MG63 (cell line): ENCODE measurements at places on chromosomes 3 and 15.
A peak's percentile ranks its signal among the peaks of the same experiment; 100 is the strongest.

DNA sequence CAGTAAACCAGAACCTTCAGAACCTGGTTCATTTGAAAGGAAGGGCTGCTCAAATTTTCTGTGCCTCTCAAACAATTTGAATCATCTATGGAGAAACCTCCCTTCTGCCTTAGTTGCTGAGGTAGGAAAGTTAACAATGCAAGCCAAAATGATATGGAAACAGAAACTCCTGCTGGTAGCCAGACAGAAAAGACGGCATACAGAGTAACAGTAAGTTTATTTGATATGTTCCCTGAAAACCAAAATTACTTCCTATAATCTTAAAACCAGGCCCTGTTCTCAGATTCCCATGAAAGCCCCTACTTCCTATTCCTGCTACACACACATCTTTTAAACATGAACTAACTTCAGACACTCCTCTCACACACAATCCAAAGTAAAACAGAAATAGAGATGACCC lies 86.2 kb downstream of the TBC1D5 start:
- DNase-seq = no peak

GRCh38 chr3:171110715-171111114 lies 84.2 kb upstream of the SLC2A2 start:
- no peak for DNase-seq

- no peak for DNase-seq
Measured at GRCh38 chr3:194250098-194251002, 100.8 kb downstream of the CPN2 start.

- no peak for DNase-seq
Measured at GRCh38 chr3:142645236-142645793, 49.1 kb downstream of the PLS1 start.

- no peak for DNase-seq
Measured at GRCh38 chr3:157103860-157104259, 56.1 kb downstream of the CCNL1 start.

- DNase-seq = no peak
Measured at GRCh38 chr3:152443212-152444023, 174.7 kb downstream of the MBNL1 start.

DNA sequence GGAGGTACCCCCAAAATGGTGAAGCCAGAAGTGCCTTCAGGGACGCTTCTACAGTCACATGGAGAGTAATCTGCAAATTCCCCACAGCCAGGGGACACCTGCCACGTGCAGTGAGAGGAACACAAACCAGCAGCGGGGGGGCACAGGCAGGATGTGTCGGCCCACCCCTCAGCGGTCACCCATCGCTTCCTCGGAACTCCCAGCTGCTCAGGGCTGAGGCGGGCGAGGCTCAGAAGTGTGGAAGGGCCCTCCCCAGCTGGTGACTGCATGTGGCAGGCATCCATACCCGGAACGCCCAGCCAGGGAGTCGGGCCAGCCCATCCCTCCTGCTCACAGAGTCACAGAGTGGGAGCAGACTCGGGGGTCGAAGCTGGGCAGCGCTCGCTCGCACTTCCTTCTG lies 63.7 kb downstream of the SLC12A8 start:
- peak; percentile 77 for DNase-seq

DNA sequence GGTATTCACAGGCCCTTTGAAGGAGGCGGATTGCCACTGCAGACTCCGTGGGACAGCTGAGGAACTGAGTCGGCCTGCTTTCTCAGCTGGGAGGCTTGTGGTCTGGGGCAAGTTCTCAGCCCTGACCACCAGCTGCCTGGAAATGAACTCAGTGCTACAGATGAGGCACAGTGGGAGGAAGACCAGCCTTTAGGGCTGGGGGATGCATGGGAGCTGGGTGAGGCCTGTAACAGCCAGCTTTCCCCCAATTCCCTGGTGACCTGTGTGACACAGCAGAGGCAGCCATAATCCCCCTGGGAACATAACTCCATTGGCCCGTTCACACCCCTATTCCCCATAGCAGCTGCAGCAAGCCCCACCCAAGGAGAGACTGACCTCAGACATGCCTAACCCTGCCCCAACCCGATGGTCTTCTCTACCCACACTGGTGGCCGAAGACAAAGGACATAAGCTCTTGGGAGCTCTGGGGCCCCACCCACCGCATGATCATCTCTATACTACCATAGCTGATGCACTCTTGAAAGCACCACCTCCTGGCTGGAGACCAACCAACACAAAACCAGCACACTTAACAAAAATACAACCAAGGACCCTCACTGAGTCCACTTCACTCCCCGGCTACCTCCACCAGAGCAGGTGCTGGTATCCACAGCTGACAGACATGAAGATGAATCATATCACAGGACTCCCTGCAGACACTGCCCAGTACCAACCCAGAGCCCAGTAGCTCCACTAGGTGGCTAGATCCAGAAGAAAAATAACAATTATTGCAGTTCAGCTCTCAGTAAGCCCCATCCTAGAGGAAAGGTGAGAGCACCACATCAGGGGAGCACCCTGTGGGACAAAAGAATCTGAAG lies 24.9 kb downstream of the ZMAT3 start:
- no peak for DNase-seq

DNA sequence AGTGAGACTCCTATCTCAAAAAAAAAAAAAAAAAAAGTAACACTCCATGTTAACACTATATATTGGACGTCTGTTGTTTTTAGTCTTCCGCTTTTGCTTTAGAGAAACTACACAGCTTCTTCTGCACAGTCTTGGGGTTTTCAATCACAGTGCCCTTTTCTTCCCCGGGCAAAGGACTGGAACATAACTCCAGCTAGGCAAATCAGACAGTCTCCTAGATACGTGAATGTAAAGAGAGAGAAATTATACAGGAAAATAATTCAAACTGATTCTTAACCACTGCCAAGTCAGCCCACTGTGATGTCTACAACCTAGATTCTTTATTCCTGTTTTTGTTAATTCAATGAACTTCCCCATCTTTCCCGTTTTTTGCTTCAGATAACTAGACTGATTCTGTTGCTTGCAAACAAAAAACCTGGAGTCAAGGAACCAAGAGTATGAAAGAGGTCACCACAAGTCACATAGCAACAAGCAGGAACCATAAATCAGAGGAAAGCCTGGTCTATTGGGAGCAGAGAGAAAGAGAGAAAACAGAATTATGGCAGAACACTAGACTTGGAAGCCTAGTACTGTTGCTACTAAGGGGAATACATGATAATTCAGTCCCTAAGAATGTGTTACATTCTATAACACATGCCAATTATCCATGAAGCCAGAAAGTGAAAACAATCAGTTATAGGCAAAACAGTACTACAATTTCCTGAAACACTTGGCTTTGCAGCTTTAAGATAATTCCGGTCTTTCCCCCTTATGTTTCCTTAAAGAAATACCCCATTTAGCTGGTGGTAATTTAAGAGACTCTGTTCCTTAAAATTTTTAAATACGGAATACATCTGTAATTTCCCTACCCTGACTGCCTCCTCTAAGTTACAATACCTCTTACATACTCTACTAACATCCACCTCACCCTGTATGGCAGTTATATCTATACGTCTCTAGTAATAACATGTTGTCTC lies 63.1 kb downstream of the TBL1XR1 start:
- no peak for DNase-seq

DNA sequence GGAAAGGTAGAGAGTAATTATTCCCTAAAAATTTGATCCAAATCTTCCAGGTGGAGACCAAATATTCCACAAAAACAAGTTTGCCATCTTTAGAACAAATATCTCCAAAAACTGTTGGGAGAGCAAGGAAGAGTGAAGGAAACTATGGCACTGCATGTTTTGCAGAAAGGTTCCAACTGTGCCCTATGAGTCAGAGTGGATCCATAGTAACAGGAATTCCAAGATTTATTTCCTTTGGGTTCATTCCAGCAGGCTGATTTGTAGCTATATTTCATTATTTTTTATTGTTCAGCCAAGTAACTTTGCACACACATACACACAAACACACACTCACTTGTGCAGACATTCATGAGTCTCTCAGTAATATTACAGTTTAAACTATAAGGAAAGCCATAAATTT lies 459.7 kb upstream of the EPHA6 start:
- peak; percentile 12 for DNase-seq

DNA sequence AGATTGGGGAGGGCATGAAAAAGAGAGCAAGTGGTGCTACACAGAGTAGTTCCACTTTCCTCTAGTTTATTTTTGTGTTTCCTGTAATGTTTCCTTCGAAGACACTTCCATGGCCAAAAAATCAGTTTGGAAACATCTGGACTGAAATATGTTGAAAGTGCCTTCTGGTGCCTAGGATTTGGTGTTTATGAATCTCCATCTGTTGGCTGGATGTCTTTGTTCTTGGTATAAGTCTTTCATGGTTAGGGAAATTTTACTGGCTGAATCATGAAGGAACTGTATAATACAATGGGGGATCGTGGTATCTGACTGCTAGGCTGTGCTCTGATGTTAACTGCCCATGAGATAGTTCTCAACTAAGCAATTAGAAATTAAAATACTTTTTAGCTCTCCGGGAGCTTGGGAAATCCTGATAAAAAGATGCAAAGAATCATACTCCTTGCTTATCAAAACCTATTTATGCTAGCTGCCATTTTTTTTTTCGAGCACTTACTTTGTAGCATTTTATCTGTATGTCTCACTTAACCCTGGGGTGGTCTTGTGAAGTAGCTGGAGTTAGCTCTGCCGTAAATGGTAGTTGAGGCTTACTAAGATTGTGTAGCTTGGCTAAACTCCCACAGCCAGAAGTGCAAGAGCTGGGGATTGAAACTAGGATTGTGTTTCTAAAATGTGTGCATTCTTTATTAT lies 21.9 kb downstream of the AKAP13 start:
- no peak for DNase-seq

- no peak for DNase-seq
Measured at GRCh38 chr3:138907539-138907938, 39.4 kb downstream of the FOXL2 start.

GRCh38 chr3:149095487-149095886 lies 9.2 kb upstream of the HLTF start:
- DNase-seq = no peak

- no peak for DNase-seq
Measured at GRCh38 chr3:70990723-70991122, 592.8 kb downstream of the FOXP1 start.

DNA sequence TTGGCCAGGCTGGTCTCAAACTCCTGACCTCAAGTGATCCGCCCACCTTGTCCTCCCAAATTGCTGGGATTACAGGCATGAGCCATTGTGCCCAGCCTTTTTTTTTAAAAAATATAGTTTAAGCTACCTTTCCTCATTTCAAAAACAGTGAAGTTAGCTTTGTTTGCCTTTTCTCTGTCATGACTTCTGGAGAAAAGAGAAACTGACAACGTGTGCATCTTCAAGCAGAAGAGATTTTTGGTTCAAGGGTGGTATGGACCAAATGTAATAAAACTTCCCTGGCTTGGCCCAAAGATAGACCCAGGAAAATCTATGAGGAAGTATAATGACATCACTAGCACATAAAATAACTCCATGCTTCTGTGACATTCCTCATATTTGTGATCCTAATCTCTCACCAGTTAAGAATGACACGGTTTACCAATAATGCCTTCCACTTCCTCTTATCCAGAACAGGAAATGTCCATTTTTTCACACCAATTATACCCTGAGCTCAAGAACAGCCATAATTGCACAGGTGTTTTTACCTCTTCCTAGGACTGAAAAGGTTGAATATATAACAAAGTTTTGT lies 781.2 kb upstream of the NR2F2 start:
- no peak for DNase-seq

DNA sequence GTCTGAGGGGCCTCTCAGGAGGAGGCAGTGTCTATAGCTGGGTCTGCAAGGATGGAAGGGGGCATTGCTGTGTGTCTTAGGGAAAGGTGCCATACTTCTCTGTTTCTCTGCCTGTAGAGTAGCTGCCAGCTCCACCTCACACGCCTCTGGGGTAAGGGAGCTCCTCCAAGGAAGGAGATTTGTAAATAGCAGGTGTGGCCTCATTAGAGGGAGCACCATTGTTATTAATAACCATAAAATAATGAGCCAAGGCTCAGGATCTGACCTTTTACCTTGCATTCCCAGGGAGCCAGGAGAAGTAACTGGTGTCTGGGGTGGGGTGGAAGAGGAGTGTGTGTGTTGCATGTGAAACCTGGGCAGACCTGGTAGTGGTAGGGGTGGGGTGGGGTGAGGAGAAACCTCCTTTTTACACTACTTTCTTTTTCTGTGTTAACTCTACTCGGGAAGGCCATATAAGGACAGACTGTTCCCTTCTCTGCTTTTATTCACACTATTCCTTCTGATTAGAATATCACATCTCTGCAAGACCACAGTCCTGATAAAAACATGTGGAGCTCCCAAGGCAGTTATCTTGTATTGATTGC lies 2.2 kb upstream of the C15orf39 start:
- DNase-seq = no peak
